Skeletal muscle cell (primary cell): ENCODE measurements at places on chromosomes 3 and 15.

DNA sequence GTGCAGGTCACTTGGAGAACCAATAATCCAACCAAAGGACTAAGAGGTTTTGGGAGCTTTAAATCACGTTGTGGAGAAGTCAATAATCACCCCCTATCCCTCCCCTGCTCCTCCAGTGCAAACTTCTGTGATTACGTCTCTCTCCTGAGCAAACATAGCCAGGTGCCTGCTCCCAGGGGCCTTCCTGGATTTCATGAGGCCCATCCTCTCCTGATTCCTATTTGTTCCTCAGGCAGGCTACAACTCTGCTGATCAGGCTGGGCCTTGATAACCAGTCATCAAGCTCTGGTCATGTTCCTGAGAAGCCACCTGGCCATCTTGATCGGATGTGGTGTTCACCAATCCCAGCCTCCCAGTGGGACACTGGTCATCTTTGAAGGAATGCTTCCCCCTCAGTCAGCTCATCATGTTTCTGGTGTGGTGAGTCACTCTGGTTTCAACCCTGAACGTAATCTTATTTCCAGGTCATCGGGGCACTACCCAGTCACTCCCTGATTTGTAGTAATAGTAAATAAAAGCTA is 2.9 kb upstream of the ZNF710 start:
- peak; percentile 52 for DNase-seq

- DNase-seq: no peak
Observed at GRCh38 chr15:60804551-60804950, 325.6 kb upstream of the ICE2 start.

DNA sequence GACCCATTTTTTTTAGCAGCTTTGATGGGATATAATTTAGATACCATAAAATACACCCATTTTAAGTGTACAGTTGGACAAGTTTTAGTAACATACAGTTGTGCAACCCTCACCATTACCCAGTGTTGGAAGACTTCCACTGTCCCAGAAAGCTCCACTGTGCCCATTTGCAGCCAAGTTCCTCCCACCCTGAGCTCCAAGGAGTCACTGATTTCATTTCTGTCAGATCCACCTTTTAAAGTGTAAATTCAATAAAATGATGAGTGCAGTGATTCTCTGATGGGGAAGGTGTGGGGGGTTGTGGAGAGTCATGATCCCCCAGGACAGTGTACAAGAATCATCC is 93.2 kb upstream of the IGF1R start:
- DNase-seq: no peak

DNA sequence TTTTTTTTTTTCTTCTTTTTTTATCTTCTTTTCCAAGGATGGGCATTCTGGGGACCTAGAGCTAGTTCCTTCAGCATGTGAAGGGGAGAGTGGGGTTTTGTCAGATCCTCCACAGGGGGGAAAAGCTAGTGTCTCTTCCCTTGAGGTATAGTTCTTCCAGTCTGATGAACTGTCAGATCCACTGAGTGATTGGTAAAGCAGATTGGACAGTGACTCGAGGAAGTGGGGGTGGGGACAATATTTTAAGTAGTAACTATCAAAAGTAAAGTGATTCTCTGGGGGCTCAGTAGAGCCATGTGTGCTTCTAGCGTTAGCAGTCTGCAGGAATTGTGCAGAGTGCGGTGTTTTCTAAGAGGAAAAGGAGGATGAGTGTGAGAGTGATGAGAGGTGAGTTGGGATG is 62.0 kb upstream of the TRIM71 start:
- DNase-seq: no peak

DNA sequence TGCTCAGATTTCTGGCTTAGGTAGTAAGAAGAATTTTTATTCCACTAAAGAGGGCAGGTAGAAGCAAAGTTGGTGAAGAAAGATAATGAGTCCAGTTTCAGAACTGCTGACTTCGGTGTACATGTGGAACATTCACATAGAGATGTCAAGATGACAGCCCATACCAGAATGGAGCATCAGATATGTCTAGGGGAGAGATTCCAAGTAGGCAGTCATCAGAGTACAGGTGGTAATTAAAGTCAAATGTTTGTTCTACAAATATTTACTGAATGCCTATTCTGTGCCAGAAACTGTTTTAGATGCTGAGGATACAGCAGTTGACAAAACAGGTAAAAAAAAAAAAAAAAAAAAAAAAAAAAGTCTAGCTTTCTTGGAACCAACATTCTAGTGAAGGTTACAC is 81.9 kb downstream of the FGF12 start:
- no peak for DNase-seq

- no peak for DNase-seq
Observed at GRCh38 chr15:83283813-83284558, 478 bp downstream of the BNC1 start.

DNA sequence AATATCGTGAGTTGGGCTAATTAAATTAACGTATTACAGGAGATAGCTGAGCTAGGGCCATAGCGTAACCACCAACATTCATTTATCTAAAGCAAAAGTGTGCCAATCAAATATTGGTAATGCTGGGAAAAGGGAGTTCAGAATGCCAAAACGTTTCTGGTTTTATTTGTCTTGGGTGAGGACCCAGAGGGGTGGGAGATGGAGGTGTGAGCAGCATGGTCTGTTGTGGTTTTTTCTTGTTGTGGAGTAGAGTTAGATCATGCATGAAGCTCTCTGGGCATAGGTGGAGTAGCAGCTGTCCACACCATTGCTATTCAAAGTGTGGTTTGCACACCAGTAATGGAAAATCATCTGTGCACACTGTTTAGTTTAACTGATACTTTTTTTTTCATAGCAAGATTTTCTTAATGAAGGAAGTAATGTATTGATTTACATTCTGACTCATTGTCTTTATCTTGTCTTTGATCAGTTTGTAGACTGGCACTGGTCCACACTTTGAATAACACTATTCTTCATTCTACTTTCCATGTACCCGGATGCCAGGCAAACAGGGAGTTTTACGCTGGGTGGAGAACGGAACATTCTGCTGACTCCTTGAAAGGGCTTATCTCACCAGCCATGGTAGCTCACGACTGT is 50.8 kb upstream of the CRTC3 start:
- no peak for DNase-seq

- DNase-seq: no peak
Observed at GRCh38 chr3:163745204-163745603, 1333.1 kb downstream of the SI start.

DNA sequence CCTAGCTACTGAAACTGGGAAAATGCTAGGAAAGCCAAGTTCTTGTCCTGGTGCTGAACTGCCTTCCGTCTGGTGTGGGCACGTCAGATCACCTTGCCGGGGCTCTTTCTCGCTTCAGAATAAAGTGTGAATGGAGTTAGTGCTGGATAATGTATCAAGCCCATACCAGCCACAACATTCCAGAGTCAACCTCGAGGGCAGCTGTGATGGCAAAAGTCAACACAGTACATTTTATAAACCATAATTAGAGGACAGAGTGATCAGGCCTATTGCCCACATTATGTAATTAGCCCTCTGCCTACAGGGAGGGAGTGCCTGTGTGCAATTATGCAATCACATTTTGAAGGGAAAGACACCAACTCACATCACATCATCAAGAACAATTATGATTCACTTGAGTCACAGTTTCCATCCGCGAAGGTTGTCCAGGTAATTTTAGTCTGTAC is 165.2 kb downstream of the RORA start:
- no peak for DNase-seq
